ENCODE measurements at places on chromosomes 11 and 22.

GRCh38 chr11:133619973-133620372 lies 87.7 kb upstream of the OPCML start:
- DNase-seq: no peak

DNA sequence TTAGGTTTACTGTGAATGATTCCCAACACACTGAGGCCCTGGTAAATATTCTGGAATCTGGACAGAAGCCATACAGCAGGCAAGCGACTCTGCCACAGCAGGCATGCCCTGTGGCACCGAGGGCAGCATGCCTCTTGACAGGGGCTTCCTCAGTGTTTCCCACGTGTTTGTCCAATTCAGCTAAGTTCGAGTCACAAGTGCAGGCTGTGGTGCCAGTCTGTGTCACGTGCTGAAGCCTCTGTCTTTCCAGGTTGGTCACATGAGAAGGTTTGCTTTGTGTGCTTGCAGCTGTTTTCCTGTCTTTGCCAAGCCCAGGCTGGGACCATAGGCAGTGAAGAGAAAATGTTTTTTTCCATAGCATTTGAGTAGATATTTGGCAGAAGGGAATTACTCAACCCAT lies 2.4 kb upstream of the PPFIBP2 start:
- no peak for DNase-seq

- DNase-seq: peak; percentile 76
Observed at GRCh38 chr11:110518809-110519514, 89.2 kb downstream of the FDX1 start.

GRCh38 chr11:45089251-45089650 lies 57.2 kb upstream of the PRDM11 start:
- peak; percentile 99 for DNase-seq

DNA sequence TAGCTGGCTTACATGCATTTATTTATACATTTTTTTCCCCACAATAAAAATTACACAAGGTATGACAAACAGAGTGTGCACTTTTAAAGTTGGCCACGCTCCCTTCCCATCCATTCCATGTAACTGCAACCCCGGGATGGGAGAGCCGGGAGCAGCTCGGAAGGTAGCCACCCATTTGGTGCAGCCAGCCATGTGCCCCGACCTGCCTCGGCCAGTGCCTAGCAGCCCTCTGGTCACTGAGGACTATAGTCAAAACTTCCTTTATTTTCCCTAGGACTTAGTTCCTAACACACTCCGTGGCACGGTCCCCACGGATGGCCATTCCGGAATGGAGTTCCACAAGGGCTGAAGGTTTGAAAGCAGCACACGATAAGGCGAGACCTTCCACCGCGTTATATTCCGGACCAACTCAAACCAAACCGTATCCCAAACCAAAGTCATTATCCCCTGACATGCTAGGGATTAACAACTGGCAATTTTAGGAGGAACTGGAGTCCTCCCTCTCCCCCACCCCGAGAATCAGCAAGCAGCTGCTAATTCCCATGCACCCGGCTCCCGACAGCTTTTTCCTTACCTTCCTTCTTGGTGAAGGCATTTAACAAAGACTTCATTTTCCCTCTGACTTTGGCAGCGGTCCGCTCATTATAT lies 426.4 kb downstream of the SHANK2 start:
- no peak for DNase-seq

- no peak for DNase-seq
Observed at GRCh38 chr22:21738966-21739365, 3.4 kb upstream of the YPEL1 start.

GRCh38 chr11:105673089-105673488 lies 63.2 kb downstream of the GRIA4 start:
- no peak for DNase-seq

DNA sequence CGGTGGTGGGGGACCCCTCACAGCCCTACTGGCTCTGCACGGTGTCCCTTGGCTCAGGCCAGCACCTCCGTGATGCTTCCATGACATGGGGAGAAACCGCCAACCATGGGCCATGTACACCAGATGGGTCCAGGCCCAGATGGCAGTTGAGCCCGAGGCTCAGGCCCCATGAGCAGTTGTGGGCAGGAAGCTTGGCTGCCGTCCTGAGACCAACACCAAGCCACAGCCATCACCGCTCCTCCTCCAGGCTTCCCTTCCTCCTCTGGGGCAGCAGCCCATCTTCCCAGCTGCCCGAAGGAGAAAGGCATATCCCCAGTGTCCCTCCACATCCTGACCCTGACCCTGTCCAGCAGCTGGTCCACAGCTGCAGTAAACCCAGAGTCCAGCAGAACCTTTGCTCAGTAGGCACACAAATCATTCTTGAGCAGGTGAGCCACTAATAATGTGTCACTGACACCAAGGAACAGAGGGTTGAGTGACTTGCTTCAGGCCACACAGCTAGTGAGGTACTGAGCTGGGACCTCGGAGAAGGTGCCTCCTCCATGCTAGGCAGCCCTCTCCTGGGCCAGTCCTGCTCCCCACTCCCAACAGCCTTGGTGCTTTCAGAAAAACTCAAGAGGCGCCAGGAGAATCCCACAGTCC lies 204.9 kb downstream of the CTTN start:
- no peak for DNase-seq

DNA sequence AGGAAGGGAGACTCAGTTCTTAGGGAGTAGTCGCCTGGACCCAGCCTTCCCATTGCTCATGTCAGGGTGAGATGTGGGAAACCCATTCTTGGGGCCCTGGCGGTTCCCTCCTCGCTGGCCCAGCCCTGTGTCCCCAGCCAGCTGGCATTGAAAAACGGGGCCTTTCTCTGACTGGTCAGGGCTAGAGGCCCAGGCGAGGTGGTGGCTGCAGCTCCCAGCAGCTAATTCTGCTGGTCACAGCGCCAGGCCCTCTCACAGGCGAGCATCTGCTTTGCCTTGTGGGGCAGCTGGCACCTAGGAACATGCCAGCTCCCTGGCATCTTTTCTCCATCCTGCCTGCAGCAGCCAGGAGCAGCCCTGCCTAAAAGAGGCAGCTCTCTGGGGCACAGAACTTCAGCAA lies 20.1 kb downstream of the TSPAN18 start:
- no peak for DNase-seq

- no peak for DNase-seq
Observed at GRCh38 chr11:102920118-102920684, 35.3 kb downstream of the MMP13 start.

DNA sequence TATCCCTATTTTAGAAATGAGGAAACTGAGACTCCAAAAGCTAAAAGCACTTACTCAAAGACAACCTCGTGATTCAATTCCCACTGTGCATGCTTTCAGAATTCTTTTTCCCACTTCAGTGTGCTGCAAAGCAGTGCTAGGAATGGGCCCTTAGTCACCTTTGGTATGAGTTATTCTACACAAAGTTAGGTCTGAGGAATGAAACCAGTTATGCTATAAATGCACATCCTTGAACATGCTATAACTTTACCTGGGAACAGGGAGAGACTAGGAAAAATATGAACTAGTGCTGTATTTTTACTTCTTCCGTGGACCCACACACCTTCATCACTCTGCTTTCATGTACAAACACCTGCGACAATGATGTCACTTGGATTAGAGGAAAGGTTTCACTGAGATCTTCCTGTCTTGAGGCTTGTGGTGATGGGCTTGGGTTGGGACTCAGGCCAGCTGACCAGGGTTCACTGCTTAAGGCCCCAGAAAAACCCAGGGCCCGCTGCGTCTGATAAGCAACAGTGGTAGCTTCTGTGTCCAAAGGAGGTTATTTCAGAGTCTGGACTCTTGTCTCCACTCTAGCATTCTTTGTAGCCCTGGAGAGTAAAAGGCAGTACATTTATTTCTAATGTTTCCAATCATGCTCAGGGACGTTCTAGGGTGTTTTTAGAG lies 81.6 kb downstream of the ZC3H12C start:
- DNase-seq: no peak

DNA sequence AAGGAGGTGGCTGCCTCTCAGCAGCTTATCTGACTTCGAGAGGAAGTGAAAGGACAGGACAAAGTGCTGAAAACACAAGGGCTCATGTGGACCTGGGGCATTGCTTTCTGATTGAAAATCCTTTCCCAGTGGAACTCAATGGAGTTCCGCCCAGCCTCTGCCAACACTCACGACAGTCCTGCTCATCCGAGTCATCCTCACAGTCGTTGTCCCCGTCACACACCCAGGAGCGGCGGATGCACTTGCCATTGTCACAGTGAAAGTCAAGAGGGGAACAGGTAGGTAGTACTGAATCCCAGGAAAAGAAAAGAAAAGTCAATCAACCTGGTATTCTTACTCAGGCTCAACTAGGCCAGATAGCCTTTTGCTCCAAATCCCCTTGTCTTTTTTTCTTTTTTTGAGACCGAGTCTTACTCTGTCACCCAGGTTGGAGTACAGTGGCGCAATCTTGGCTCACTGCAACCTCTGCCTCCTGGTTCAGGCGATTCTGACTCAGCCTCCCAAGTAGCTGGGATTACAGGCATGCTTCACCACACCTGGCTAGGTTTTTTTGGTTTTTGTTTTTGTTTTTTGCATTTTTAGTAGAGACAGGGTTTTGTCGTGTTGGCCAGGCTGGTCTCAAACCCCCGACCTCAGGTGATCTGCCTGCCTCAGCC lies 18.1 kb downstream of the LRP4 start:
- no peak for DNase-seq

GRCh38 chr11:119315131-119316015 lies 1.6 kb downstream of the MCAM start:
- DNase-seq: no peak

DNA sequence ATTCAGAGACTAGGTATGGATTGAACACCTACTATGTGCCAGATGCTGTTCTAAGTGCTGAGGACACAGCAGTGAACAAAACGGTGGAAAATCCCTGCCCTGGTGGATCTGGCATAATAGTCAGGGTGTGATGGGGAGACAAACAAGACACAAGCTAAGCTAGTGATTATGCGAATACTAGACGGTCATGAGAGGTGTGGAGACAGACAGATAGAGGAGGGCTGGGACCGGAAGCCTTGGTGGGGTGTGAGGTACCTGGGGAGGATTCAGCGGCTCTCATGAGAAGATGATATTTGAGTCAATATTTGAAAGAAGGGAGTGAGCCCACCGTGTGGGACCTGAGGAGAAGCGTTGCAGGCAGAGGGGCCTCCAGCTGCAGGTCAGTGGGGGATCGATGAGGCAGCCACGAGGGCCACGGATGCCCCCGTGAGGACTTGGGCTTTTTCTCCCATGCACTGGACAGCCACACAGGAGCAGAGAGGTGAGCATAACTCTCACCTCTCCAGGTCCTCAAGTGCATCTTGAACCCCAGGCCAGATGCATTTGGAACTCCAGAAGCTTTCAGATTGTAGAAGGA lies 4.7 kb downstream of the CD5 start:
- DNase-seq: no peak

GRCh38 chr11:95993438-95994298 lies 69.8 kb upstream of the MTMR2 start:
- DNase-seq: no peak

DNA sequence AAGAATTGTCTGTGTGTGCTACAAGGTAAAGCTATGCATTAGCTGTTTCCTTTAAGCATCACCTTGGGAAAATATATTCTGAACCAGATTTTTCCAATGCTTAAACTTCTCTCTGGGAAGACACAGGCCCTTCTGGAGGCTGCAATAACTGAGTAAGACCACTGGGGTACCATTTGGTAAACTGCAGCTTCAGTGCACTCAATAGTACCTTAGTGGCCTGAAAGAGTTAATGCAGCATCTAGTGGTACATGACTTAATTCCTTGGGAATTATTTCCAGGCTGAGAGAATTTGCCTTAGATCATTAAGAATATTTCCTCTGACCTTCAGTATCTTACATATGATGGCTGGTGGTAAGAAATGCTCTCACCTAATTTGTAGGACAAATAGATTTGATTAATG lies 727.4 kb downstream of the DLG2 start:
- DNase-seq: no peak

GRCh38 chr11:19447150-19447566 lies 206.4 kb upstream of the E2F8 start:
- DNase-seq: no peak

GRCh38 chr11:68011051-68011943 lies 1.2 kb downstream of the ALDH3B1 start:
- DNase-seq: no peak

- no peak for DNase-seq
Observed at GRCh38 chr22:26565889-26566288, 24.0 kb downstream of the TPST2 start.

DNA sequence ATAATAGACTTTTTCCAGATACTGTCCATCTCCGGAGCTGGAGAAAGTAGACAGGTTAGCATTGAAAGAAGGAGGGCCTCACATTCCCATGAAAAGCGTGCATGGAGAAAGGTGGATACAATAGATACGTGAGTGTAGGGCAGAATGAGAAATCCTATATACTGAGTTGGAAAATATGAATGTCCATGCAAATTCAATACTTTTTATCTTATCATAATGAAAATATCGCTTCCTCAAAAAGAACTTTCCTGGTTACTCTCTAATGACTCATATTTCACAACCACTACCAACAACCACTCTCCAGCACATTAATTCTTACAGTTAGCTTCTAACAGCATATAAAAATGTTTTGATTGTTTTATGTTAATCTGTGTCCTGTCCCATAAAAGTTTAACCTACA lies 22.0 kb upstream of the MS4A6A start:
- no peak for DNase-seq

- no peak for DNase-seq
Observed at GRCh38 chr11:101444164-101444563, 139.6 kb downstream of the TRPC6 start.

DNA sequence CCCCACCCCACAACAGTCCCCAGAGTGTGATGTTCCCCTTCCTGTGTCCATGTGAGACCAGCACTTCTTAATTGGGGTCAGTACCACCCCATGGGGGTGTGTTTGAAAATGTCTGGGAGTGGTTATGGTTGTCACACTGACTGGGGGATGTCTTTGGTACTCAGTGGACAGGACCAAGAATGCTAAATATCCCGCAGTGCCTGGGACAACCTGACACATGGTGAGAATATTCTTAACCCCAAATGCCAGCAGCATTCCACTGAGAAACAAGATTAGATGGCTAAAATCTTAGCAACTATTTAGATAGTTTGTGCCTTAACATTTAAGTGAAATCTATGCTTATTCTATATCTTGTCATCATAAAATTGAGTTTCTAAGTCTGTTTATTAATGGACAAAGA lies 177.5 kb upstream of the ZBED5 start:
- DNase-seq: no peak

DNA sequence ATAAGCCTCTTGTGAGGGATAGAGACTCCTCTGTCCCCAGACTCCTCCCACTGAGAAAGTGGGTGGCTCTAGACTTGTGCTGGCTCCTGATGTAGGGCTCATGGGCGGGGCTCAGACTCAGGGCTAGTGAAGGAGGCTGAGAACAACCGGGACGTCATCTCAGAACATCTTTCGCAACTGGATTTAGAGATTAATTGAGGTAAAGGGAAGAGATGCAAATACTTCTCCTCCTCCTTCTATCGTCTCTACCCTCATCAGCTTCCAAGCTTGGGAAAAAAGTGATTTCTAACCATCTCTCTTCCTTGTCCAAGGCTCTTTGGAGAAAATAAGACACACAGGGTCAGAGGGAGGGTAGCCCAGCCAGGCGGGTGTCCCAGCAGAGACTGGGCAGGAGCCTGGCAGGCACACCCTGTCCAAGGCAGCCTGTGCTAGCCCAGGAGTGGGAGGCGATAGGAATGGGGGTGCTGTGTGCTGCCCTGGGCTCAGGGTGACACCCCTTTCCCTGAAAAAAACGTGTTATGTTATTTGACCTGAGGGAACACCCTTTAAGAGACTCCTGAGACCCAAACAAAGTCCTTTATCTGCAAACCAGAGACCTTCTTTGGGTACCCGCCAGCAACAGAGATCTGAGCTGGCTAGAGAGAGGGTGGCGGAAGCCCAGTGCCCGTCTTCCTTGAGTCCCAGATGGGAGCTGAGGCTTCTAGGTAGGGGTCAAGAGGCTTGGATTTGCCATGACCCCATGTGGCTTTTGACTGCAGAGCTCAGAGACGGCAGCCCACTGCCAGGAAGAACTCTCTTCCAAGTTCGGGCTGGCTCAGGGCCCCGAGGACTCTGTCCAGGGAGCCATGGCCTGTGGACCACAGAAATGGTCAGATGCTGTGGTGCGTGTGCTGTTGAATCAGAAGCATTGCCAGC lies 160.9 kb downstream of the ADAMTS15 start:
- no peak for DNase-seq
